ENCODE measurements at places on chromosomes 16 and 17.

- no peak for DNase-seq
- H3K36me3 ChIP-seq: peaks cover 7% of the 10 kb centered on the region
- no peaks in the 10 kb centered on the region for H3K27me3 ChIP-seq
- no peak overlapping the region for H3K27ac ChIP-seq
- peaks cover 1% of the 10 kb centered on the region for H3K4me1 ChIP-seq
Measured at GRCh38 chr16:22235839-22236745, 30.0 kb downstream of the EEF2K start.

- H3K4me3 ChIP-seq: no peak overlapping the region
- DNase-seq: no peak
- H3K36me3 ChIP-seq: peaks cover 29% of the 10 kb centered on the region
- H3K27ac ChIP-seq: no peak overlapping the region
- H3K4me1 ChIP-seq: peaks cover 3% of the 10 kb centered on the region
Measured at GRCh38 chr17:82898976-82899514, 59.2 kb upstream of the ZNF750 start.

- no peaks in the 10 kb centered on the region for H3K36me3 ChIP-seq
- H3K4me3 ChIP-seq: no peak overlapping the region
- no peak for DNase-seq
- H3K4me1 ChIP-seq: peaks cover 5% of the 10 kb centered on the region
- no peaks in the 10 kb centered on the region for H3K27me3 ChIP-seq
- no peak overlapping the region for H3K27ac ChIP-seq
Measured at GRCh38 chr17:50956409-50956749, 90.2 kb upstream of the TOB1 start.

GRCh38 chr16:23920446-23920845, 84.7 kb downstream of the PRKCB start:
- peaks cover 60% of the 10 kb centered on the region for H3K27me3 ChIP-seq
- no peaks in the 10 kb centered on the region for H3K4me1 ChIP-seq
- H3K4me3 ChIP-seq: no peak overlapping the region
- DNase-seq: no peak
- no peak overlapping the region for H3K27ac ChIP-seq

GRCh38 chr17:38602956-38603785, 2.6 kb downstream of the SRCIN1 start:
- no peak overlapping the region for H3K27ac ChIP-seq
- H3K27me3 ChIP-seq: peaks cover 34% of the 10 kb centered on the region
- no peak for DNase-seq
- peaks cover 21% of the 10 kb centered on the region for H3K4me1 ChIP-seq
- H3K36me3 ChIP-seq: no peaks in the 10 kb centered on the region

- DNase-seq: no peak
- no peak overlapping the region for H3K4me3 ChIP-seq
- peaks cover 22% of the 10 kb centered on the region for H3K4me1 ChIP-seq
- peaks cover 2% of the 10 kb centered on the region for H3K36me3 ChIP-seq
Measured at GRCh38 chr17:63434951-63435571, 11.0 kb downstream of the CYB561 start.

- peaks cover 6% of the 10 kb centered on the region for H3K27me3 ChIP-seq
- H3K36me3 ChIP-seq: no peaks in the 10 kb centered on the region
- no peak overlapping the region for H3K4me3 ChIP-seq
- no peak for DNase-seq
- H3K4me1 ChIP-seq: peaks cover 1% of the 10 kb centered on the region
Measured at GRCh38 chr17:82217530-82218204, 5.0 kb upstream of the CCDC57 start.

- DNase-seq: peak; percentile 39
- peaks cover 28% of the 10 kb centered on the region for H3K27me3 ChIP-seq
- peak overlapping the region; percentile 39 for H3K27ac ChIP-seq
- peaks cover 12% of the 10 kb centered on the region for H3K36me3 ChIP-seq
- H3K4me1 ChIP-seq: peaks cover 5% of the 10 kb centered on the region
- H3K4me3 ChIP-seq: peak overlapping the region; percentile 71
Measured at GRCh38 chr17:17494870-17495535, 1.2 kb downstream of the RASD1 start.

- H3K4me3 ChIP-seq: no peak overlapping the region
- H3K4me1 ChIP-seq: peaks cover 13% of the 10 kb centered on the region
- no peak for DNase-seq
- peaks cover 32% of the 10 kb centered on the region for H3K27me3 ChIP-seq
Measured at GRCh38 chr16:9680019-9680655, 502.1 kb downstream of the GRIN2A start.

- peaks cover 47% of the 10 kb centered on the region for H3K27me3 ChIP-seq
- H3K27ac ChIP-seq: no peak overlapping the region
- H3K4me3 ChIP-seq: no peak overlapping the region
- no peak for DNase-seq
- no peaks in the 10 kb centered on the region for H3K36me3 ChIP-seq
- H3K4me1 ChIP-seq: no peaks in the 10 kb centered on the region
Measured at GRCh38 chr16:85945424-85945751, 46.4 kb downstream of the IRF8 start.

DNA sequence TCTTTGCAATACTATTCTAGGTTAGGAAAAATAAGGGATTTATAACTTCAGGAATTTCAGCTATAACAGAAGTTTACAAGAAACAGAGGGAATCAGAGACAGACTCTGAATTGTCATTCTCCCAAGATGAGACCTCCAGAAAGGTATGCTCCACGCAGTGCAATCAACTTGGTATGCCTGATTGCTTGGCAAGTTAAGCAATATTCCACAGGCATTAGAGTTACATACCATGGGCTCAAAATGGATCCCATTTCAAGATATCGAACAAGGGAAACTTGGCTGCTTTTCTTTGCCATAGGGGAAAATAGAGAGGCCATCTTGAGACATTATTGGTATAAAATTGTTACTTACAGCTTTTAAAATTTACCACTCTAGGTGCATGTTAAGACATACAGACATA, 615.6 kb upstream of the SOX9 start:
- DNase-seq: no peak
- H3K36me3 ChIP-seq: no peaks in the 10 kb centered on the region
- peaks cover 4% of the 10 kb centered on the region for H3K27me3 ChIP-seq
- no peak overlapping the region for H3K4me3 ChIP-seq

GRCh38 chr16:71441348-71442050, 355 bp downstream of the TLE7 start:
- no peak overlapping the region for H3K27ac ChIP-seq
- no peaks in the 10 kb centered on the region for H3K36me3 ChIP-seq
- H3K27me3 ChIP-seq: peaks cover 26% of the 10 kb centered on the region
- no peak overlapping the region for H3K4me3 ChIP-seq

DNA sequence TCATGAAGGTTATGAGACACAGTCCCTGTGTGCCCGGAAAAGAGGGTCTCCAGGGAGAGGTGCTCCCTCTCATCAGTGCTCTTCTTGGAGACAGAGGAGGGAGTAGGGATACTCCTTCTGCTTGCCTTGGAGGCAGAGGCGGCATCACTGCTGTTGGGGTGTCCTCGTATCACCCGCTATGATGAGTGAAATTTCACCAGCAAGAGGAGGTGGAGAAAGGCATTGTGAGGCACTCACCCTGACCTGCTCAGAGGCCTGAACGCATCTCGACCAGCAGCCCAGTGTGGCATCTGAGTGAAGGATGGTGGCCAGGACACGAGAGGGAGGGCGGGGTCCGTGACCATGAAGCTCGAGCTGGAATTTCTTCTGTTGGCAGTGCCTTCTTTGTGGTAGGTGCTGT, 222.1 kb upstream of the CHMP6 start:
- H3K27me3 ChIP-seq: no peaks in the 10 kb centered on the region
- no peak for DNase-seq
- no peak overlapping the region for H3K4me3 ChIP-seq
- no peaks in the 10 kb centered on the region for H3K4me1 ChIP-seq
- peaks cover 5% of the 10 kb centered on the region for H3K36me3 ChIP-seq

- no peak overlapping the region for H3K4me3 ChIP-seq
- no peaks in the 10 kb centered on the region for H3K36me3 ChIP-seq
- H3K27ac ChIP-seq: no peak overlapping the region
- DNase-seq: no peak
Measured at GRCh38 chr17:17348872-17349723, 45.9 kb downstream of the NT5M start.

DNA sequence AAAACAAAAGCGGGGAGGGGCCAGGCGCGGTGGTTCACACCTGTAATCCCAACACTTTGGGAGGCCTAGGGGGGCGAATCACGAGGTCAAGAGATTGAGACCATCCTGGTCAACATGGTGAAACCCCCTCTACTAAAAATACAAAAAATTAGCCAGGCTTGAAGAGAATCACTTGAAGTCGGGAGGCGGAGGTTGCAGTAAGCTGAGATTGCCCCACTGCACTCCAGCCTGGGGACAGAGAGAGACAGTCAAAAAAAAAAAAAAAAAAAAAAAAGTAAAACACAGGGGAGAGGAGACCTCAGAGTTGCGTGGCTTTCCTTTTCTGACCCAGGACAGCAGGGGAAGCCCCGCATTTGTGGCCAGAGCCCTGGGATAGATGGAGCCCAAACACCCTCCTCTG, 19.9 kb downstream of the ACTG1 start:
- no peak for DNase-seq
- no peak overlapping the region for H3K4me3 ChIP-seq
- H3K4me1 ChIP-seq: peaks cover 9% of the 10 kb centered on the region

GRCh38 chr16:30926937-30927788, 3.8 kb downstream of the FBXL19 start:
- peaks cover 8% of the 10 kb centered on the region for H3K4me1 ChIP-seq
- peaks cover 2% of the 10 kb centered on the region for H3K36me3 ChIP-seq
- no peak overlapping the region for H3K27ac ChIP-seq
- DNase-seq: no peak
- no peak overlapping the region for H3K4me3 ChIP-seq

All from progenitor cell of endocrine pancreas (in vitro differentiated cells).